GM18507 (cell line): ENCODE measurements at places on chromosomes 4 and X.

DNA sequence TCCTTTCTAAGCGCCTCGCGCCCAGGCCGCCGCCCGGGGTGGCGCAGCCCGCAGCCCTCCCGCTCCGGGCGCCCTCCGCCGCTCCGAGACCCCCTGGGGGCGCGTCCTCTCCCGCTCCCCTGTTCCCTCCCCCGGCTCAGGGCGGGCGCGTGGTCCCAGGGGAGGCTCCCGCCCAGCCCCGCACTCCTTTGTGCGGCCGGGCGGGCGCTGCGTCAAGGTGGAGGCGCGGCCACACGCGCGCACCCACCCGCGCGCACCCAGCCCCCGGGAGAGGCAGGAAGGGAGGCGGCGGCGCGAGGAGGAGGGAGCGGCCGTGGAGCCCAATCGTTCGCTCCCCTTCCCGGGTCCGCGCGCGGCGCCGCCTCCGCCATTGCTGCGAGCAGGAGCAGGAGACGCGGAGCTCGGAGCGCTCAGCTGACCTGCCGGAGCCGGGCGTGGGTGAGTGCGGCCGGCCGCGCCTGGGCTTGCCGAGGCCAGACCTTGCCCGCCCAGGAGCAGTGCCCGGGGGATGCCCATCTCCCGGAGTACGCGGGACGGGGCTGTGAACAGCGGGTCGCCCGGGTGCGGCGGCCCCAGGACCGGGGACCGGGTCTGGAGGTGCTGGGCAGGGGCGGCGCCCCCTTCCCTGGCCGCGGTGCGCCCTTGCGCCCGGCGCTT is at the start of gene NSG1:
TSS of gene NSG1 (plus strand) at position 367 of the 657 bp plus-strand sequence. CDS start 528 bp downstream, outside the sequence.
- DNase-seq: no peak

DNA sequence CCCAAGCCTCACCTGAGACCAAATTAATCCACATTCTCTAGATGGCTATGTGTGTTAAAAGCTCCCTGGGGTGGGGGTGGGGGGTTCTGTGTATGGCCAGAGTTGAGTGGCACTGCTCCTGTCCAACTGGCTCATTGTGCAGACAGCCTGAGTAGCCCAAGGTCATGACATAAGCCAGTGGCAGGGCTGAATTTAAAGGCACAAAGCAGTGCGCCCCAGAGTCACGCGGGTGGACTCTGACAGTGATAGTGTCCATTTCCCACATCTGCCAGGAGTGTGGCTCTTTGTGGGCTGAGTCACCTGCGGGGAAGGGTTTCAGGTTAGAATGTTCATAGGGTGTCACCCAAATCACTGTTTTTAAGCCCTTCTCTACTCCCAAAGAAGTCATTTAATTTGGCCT is 45.4 kb downstream of the SCD5 start:
- no peak for DNase-seq

- no peak for DNase-seq
These were observed 156.8 kb upstream of the MAB21L2 start for GRCh38 chr4:150425161-150425560.

- no peak for DNase-seq
These were observed 30.8 kb upstream of the MXD4 start for GRCh38 chr4:2292646-2293108.

- no peak for DNase-seq
These were observed 122.4 kb upstream of the ETNPPL start for GRCh38 chr4:108885211-108885610.

DNA sequence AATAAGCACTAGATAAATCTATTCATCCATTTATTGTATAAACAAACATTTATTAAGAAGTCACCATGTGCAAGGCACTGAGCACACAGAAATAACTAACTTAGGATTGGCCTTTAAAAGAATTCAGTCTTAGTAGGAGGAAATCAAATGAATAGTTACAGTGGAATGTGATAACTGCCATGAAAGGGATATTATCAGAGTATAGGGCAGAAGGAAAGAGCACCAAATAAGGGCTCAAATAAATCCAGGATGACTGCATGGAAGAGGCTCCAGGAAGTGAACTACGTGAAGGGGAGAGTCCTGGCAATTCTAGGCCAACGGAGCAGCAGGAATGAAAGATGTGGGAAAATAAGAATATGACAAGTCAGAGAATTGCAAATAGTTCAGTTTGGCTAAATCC is 406.0 kb downstream of the INPP4B start:
- DNase-seq: no peak

GRCh38 chr4:36020351-36020750 is 224.0 kb downstream of the ARAP2 start:
- no peak for DNase-seq

DNA sequence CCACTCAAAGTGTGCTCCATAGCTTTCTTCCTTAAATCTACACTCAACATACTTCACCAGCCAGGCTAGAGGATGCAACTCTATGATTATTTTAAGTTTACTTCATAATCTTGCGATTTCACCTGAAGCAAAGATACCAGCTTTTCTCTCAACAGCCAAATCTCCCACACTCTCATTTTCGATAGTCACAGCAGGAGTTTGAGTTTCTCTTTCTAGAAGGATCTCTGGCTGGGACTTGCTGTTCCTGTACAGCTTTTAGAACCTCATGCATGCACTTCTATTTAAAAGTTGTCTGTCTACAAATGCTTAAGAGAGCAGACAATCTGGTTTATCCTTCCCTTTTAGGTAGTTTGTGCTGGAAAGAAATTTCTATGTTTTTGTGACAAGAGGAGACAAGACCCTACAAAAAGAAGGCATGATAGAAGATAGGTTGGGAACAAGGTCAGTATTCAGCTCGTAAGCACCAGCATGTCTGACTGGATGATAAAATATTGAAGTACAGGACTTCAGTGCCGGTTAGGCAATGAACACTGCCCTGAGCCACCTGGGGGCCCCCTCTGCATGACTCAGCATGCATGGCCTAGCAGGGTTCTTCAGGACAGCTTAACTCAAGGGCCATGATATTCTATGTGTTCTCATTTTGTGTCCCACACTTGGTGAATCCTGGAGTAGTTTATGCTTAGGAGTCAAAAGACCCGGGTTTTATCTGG is 65.6 kb downstream of the ATXN3L start:
- DNase-seq: no peak

DNA sequence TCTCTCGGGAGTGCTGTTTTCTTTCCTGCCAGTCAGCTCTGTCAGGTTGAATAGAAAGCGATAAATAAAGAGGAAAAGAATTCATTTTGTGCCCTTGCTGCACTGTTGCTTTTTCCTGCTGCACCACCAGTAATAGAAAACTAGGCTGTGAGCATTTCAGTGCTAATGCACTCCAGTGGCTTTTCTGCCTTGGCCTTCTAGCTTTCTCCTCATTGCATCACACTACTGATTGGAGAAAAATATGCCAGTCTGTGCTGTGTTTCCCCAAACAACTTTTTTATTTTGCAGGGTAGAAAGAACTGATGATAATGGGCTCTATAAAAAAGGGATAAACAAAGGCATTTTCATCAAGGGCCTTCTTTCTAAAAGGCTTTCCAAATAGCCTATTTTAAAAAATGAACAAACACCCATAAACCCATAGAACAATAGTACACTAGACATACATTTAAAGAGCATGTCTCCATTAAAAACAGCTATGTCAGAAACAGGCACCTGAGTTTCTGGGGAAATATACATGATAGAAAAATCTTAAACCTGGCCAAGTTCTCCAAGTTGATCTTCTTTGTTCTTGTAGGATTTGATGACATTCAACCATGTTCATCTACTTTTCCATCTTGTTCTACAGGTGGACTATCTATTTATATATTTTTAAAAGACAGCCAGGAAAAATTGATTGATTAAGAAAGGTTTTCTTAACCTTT is 86.3 kb downstream of the GPRIN3 start:
- no peak for DNase-seq

- no peak for DNase-seq
These were observed 38.9 kb upstream of the CLCN4 start for GRCh38 chrX:10117864-10118377.

DNA sequence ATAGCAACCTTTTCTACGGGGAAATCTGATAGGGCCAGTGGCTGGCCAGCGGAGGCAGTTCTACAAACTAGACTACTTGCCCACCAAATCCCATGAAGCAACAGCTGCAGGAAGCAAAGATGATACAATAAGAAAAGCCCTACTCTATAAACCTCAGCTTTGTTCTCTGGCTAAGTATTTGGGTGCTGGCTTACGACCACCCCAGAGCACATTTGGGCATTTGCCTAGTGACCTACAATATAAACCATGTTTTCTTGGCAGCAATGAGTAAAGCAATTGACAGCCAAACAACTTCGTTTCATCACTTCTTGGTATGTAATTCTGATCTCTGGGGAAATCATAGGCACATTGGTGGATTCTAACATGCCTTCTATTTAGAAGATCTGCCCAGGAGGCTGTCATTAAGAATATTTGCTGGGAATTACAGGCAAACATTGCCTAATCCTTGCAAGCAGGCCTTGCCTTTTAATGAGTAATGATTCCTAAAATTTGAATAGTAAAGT is 7.5 kb upstream of the LHFPL1 start:
- DNase-seq: no peak

DNA sequence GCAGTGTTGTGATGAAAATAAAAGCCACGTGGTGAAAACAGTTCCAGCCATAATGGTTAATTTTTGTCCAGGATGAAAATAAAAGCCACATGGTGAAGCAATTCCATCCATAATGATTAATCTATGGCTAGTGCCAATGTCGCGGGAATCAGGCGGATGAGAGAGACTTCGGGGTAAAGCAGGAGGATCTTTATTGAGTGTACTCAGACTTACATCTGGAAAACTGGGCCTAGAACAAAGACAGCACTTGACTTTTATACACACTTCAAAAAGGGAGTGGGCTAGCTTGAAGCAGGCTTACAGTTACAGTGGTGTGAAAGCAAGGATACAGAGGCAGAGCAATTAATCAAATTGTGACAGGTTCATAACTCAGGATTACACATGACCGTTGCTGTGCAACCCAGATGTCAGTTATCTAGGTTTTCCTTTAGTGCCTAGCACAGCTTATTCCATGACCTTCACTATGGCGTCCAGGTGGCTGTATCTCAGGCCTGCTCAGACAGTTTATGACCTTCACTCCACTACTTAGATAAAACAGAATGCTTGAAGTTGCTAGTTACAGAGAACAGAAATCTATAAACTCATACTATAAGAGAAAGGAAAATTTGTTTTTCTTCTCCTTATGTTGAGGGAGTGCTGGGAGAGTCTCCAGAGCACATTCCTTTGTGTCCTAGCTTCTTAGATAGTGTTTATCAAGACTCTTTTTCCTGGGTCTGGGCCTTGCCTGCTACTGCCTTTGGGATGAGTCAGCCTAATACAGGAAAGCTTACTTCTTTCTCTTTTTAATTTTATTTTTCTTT is 5.9 kb upstream of the PLA2G12A start:
- DNase-seq: no peak

- no peak for DNase-seq
These were observed 1137.6 kb downstream of the C4orf33 start for GRCh38 chr4:130233377-130234047.

DNA sequence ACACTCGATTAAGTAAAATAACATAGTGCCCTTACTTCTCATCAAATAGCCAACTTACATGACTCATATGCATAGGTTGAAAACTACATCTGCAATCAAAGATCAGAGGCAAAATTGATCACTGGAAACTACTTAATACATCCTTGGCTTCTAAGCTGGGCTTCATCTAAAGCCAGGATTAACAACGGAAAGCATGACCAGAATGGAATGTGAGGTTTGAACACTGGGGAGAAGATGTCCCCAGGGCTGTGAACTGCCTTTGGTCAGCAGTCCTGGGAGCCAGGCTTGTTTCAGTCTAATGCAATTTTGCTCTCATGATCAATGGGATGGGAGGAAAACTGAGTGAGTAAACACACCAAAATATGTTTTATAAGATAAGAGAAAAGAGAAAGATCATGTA is 192.5 kb upstream of the TTC29 start:
- no peak for DNase-seq

- DNase-seq: no peak
These were observed 97.3 kb downstream of the NR3C2 start for GRCh38 chr4:148344941-148345340.

DNA sequence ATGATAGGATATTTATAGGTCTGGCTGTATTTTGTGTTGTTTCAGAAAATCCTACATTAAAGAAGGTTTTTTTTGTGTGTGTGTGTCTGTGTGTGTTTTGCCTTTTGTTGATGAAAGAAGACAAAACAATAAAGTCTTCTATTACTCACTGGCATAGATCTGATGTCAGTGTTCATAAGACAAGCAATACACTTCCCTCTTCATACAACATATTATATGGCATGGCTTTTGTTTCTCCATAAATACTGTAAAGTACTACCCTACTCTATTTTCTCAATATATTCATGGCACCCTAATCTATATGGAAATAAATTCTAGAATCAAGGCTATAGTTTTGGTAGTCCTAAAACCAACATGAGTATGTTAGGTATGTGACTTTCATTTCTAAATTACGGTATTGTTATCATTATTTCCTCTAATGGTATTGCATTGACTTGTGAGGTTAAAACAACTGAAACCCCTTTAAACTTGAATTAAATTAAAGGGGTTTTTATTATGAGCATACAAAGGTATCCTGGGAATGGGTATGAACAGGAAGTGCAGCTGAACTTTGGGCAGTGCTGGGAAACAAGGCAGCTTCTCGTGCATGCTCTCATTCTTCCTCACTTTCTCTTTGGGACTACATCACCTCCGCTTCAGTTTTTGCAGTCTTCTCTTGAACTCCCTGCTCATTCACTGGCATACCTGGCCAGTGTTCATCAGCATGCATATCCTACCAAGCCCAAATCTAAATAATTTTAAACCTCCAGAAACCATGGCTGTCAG is 70.5 kb upstream of the PRSS48 start:
- no peak for DNase-seq

DNA sequence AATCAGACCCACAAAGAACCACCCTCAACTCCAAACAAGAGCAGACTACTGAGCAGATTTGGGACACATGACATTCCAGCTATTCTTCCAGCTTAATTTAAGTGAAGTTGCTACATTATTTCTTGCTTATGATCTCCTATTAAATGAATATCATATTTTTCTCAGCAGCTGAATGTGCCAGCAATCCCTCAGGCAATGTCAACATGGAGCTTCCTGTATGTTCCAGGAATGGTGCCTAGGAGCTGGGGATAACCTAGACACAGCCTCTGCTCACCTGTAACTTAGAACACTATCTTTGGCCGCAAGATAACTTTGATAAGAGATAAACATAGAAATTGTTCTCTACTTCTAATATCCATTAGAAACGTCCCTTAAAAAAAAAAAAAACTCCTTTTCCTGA is 274.4 kb upstream of the RASGEF1B start:
- no peak for DNase-seq
